Fibroblast of gingiva (primary cell): ENCODE measurements at places on chromosomes 3 and 15.
A peak's percentile ranks its signal among the peaks of the same experiment; 100 is the strongest.

- no peak for DNase-seq
Measured at GRCh38 chr15:39406485-39406884, 174.4 kb upstream of the THBS1 start.

GRCh38 chr3:12456441-12456840, 27.8 kb upstream of the TSEN2 start:
- DNase-seq, result no peak

GRCh38 chr3:128123156-128123537, 465 bp downstream of the RUVBL1 start:
- no peak for DNase-seq

- no peak for DNase-seq
Measured at GRCh38 chr15:78671626-78672211, 30.7 kb upstream of the CHRNB4 start.

GRCh38 chr3:72679540-72680198, 168.6 kb downstream of the SHQ1 start:
- no peak for DNase-seq

GRCh38 chr15:40844696-40845030, 815 bp downstream of the SPINT1 start:
- no peak for DNase-seq

- no peak for DNase-seq
Measured at GRCh38 chr3:112253301-112253971, 40.6 kb downstream of the SLC9C1 start.

- DNase-seq, result no peak
Measured at GRCh38 chr3:125310623-125311081, 64.5 kb downstream of the ZNF148 start.

- no peak for DNase-seq
Measured at GRCh38 chr3:165404357-165405027, 208.3 kb upstream of the SLITRK3 start.

- DNase-seq, result no peak
Measured at GRCh38 chr3:50230794-50231125, 5.2 kb upstream of the GNAI2 start.

DNA sequence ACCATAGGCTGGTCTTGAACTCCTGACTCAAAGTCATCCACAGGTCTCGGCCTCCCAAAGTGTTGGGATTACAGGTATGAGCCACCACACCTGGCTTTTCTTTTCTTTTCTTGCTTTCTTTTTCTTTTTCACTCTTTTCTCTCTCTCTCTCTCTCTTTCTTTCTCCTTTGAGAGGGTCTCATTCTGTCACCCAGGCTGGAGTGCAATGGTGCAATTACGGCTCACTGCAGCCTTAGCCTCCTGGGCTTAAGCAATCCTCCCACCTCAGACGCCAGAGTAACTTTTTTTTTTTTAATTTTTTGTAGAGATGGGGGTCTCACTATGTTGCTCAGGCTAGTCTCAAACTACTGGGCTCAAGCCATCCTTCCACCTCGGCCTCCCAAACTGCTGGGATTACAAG, 133.1 kb upstream of the UBE2E1 start:
- DNase-seq, result no peak

DNA sequence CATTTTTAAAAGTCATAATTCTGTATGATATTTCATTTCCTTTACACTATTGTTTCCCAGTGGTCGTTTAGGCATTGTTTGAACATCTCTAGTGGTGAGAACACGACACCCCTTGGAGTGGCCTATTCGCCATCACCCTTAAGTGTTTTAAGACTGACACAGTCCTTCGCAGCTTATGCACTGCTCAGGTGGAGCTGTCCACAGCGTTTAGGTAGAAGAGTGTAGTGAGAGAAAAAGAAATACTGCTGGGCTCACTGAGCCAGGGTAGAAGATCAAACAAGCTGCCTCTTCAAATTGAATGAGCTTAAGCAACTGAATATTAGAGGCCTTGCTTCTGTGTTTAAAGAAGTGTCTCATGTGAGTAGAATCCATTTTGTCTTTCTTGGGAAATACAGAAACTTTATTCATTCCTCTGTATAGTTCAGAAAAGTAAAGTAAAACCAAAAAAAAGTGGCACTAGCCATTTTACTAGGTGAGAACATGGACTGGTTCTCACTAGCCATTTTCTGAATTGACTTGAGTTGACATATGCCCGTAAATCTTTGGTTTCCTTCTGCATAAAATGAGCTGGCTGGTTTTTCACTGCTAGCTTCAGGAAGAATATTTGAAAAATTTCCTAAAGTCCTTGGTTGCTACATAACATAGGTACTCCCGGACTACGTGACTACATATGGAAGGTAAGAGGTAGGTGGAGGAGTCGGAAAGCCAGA, 155.9 kb downstream of the P3H2 start:
- no peak for DNase-seq

DNA sequence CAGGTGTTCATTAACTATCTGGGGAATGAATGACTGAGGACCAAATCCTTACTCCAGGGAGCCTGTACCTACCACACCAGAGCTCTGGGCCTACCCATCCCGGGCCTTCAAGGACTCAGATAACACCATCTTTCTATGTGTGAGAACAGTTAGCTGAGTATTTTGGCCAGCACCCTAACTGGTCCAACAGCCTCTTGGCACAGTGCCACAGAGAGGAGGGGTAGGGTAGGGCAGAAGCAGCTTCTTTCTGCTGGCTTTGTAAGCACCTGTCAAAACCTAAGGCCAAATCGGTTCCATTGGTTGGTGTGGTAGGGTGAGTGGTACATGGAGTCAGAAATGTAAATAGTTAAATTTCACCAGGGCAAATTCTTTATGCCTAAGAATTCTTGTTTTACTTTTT, 26.7 kb downstream of the ISL2 start:
- DNase-seq, result no peak

GRCh38 chr3:68239542-68239941, 585.1 kb upstream of the SUCLG2 start:
- no peak for DNase-seq

DNA sequence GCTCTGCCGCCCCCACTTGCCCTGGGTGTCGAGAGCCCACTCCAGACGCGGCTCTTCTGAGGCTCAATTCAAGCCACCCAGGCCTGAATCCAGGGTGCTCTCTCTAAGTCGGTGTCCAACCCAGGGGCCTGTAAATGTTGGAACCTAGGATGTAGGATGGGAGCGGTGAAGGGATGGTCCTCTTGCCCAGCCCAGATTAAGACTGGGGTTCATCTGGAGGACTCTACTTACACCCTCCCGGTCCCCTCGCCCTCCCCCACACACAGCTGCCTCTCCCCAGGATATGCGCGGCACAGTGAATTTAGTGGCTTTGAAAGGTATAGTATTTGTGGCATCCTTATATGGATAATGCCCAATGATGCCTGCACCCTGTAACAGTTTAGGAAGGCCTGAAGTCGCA, 822 bp upstream of the FBN1 start:
- DNase-seq, result no peak

- no peak for DNase-seq
Measured at GRCh38 chr3:176920766-176921160, 276.5 kb downstream of the TBL1XR1 start.

GRCh38 chr15:93025625-93025982, 63.4 kb downstream of the RGMA start:
- DNase-seq, result no peak

GRCh38 chr3:125470671-125471070, 49.3 kb downstream of the SNX4 start:
- no peak for DNase-seq

DNA sequence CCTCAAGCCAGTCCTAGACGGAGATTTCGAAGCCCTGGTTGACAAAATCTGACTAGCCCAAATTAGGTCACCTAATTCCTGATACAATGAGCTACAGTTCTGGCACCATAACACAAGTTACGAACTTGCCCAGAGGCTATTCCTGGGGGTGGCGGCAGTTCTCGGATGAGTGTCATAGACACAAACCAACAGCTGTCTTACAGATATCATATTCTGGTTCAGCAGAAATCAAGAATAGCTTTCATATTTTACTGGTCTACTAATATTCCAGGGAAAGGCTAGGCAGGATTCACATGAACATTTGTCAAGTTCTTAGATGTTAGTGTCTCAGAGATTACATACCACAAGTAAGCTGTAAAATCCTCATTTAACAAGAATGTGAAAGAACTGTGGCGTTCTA, 8.8 kb downstream of the ANAPC13 start:
- DNase-seq, result peak; percentile 46

DNA sequence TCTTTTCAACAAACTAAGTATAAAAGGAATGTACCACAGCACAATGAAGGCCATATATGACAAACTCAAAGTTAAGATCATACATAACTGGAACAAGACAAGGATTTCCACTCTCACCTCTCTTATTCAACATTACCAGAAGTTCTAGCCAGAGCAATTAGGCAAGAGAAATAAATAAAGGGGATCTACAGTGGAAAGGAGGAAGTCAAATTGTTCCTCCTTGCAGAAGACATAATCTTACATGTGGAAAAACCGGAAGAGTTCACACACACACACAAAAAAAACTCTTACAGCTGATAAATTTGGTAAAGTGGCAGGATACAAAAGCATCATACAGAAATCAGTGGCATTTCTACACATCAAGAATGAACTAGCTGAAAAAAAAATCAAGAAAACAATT, 277.9 kb downstream of the MCTP2 start:
- DNase-seq, result no peak

DNA sequence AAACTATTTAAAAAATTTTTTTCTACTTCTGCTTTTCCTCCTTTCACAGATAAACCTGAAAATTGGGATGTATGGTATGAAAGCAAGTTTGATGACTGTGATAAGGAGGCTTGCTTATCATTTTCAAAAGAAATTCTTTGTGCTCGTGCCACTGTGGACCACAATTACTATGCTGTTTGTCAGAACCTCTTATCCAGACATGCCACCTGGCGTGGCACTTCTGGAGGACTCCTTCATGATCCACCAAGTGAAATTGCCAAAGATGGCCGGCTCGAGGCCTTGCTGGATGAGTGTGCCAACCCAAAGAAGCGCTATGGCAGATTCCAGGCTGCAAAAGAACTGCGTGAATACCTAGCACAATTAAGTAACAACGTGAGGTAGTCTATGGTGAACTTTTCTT, 17.8 kb downstream of the DIPK2A start:
- DNase-seq, result no peak

- DNase-seq, result no peak
Measured at GRCh38 chr15:87118435-87118834, 1038.8 kb downstream of the AGBL1 start.

DNA sequence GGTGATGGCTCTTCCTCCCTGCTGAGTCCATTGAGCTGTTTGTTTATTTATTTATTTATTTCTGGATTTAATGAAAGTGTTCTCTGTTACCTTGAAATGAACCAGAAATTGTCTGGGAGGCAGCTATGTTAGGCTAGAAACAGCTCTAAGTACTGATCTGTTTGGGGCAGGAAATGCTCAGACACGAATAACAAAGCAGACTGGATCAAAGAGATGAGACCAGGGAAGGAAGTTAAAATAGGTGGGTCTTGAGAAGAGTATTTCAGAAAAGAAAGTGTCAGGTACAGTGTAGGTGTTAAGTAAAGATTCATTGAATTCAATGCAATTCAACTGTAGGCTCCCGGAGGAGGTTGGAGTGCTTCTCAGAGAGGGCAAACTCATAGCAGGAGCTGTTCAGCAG, 173.3 kb downstream of the IL20RB start:
- no peak for DNase-seq

- no peak for DNase-seq
Measured at GRCh38 chr3:44016818-44017217, 224.9 kb upstream of the TOPAZ1 start.

GRCh38 chr3:147656023-147656422, 246.9 kb downstream of the ZIC1 start:
- DNase-seq, result no peak

GRCh38 chr15:37586976-37587375, 347.5 kb upstream of the TMCO5A start:
- no peak for DNase-seq

GRCh38 chr3:8891303-8891702, 72.0 kb downstream of the RAD18 start:
- no peak for DNase-seq

GRCh38 chr3:14991151-14991742, 43.9 kb downstream of the NR2C2 start:
- no peak for DNase-seq

DNA sequence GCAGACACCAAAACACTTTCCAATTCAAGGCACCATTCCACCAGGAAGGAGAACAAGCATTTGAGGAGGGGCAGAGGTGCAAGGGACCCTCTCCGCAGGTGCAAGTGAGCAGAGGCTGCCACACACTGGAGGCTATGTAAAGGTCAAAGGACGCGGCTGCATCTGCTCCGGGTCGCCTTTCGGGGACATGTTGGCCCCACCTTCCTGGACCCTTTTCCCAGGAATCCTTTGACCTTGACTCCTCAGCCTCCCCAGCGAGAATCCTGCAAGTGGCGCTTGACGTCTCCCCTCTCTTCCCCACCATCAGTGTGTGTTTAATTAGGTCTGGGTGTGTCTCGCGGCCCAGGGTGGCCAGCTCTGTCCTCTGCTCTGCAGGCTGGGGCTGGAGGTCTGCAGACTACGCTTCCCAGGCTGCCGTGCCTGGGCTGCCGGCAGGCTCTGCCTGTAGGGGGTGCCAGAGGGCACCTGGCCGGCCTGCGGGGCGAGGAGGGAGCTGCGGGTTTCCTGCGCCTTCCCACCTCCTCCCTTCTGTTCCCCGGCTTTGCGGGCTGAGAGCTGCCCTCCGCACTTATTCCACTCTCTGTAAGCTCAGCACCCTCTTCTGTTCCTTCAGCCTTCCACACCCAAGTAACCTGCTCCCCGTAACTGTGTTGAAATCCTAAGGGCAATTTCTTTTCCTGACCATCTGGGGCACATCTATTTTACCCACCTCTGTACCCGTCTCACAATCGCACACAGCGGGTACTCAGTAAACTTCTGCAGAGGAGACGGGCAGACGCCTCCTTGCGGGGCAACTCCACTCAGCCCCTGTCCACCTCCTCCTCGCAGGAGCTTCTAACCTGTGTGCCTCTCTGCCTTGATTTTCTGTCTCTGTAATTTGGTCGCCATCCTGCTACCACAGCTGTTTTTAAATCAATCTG, 129.8 kb downstream of the NSMCE3 start:
- DNase-seq, result no peak

- no peak for DNase-seq
Measured at GRCh38 chr15:75063889-75064288, 40.5 kb downstream of the PPCDC start.
